ENCODE measurements at places on chromosomes 11 and 22.
A peak's percentile ranks its signal among the peaks of the same experiment; 100 is the strongest.

DNA sequence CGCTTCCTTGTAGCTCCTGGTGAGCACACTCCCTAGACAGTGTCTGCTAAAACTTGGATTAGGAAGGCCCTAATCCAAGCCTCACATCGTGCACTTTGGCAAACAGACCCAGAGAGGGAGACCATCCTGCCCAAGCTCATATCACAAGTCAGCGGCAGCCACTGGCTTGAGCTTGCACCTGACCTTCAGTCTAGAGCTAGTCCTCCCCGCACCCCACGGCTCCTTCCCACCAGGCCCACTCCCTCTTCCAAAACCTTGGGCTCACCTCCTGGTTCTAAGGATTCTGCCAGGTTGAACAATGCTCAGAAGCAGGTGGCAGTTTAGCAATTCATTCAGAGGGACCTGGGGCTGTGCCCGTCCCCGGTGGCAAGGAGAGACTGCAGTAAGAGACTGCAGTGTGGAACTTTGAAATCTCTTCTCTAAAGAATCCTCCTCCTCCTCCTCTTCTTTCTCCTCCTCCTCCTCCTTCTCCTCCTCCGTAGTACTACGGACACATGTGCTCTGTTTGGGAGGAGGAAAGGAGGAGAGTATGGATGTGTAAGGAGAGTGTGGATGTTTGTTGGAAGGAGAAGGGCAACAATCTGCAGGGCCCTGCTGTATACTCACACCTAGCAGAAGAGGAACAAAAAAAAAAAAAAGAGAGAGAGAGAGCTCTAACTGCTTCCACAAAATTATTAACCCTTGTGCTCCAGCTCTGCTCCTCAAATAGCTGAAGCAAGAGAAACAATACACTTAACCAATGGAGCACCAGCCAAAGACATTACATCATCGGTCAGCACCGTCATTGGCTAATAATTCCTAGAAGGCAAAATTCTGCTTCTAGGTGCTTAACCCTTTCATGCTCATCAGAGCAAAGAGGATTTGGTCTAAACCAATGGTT is 6.0 kb downstream of the SYN3 start:
- no peak for DNase-seq

DNA sequence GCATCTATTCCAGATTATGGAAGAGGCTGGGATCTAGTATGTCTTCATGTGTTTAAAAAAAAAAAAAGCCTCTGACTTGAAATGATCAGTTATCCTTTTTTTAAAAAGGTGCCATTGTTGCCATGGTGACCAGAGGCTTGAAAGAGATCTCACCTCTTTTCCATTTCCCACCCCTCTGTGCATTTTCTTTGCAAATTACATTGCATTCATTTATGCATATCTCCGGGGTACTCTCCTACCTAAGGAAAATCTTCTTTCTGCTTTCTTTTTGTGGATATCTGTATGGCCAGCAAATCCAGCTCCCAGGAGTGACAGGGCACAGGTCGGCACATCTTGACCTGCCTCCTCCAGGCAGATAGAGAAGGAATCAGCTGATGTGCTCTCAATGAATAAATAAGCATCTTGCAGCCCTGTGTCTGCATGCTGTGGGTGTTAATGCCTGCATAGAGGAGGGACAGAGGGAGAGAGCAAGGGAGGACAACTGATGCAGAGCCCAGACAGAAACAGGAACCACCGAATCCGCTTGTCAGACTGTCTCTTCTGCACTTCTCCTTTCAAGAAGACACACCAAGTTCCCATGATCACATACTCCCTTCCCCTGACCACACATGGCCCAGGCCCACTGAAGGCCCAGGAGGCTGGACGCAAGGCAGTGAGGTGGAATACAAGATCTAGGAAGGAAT is 50.9 kb downstream of the CWC15 start:
- DNase-seq = no peak

DNA sequence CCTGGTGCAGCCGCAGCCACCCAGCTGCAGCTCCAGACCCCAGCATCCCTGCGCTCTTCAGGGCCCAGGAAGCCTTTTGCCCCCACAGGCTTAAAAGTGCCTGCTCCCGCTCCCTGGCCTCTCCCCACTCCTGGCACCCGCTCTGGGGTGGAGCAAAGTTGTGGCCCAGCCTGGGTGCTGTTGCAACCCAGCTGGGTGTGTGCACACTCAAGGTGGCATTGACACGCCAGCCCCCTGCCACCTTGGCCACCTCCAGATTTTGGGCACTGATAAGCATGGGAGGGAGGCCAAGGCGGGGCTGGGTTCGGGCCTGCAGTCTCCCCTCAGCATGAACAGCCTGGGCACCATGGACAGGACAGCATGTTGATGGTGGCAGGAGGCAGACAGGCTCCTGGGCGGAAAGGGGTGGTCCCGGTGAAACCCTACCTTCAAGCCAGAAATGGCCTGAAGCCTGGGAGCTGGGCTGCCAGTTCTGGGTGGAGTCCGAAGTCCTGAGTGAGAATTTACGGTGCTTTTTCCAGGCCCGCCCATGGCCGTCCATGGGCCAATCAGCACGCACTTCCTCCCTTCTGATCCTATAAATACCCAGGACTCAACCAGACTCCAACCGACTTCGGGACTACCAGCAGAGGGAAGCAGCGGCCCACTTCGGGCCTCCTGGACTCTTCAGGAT is 23.6 kb upstream of the RNASEH2C start:
- peak; percentile 26 for DNase-seq

DNA sequence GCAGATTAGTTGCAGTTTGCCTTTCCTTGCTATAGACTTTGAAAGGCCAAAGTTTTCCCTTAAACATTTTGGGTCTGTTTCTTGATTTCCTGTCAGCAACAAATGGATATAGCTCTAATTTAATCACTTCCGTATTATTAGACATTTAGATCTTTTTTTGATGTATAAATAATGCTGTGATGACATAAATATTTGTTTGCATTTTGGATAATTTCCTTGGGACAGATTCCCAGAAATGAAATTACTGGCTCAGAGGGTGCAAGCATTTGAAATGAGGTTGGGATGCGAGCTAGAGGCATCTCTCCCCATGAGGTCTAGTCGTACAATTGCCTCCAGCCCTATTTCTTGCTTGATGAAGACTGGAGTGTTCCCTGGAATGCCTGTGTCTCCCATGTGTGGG is 94.2 kb downstream of the TBC1D22A start:
- DNase-seq = no peak

- no peak for DNase-seq
Observed at GRCh38 chr11:111718436-111718835, 47.8 kb downstream of the PPP2R1B start.

- peak; percentile 50 for DNase-seq
Observed at GRCh38 chr22:44702479-44703198, 635 bp downstream of the PRR5 start.

DNA sequence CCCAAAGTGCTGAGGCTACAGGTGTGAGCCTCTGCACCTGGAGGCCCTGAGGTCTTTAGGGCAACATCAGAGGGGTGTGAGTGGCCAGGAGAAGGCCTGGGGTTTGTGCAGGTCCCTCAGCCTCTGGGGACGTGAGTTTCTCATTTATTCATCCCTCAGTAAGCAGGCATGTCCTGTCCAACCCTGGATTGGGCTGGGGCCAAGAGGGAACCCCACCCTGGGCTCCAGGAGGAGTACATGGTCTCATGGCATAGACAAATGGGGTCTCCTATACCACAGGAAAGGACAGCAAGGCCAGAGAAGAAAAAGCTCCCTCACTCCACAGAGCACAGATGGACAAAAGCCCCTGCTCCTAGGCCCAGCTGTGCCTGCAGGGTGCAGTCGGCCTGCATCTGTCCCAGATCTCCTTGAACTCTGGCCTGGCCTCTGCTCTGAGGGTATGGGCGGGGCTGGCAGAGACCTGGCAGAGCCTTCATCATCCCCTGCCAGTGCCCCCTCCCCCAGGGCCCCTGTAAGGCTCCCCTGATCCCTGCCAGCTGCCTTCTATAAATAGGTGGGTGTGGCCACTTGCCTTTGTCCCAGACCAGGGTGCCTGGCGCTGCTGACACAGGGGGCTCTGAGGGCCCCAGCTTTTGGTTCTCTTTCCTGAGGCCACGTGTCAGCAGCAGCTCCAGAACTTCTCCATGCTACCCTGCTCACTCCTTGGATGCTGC is 34.6 kb downstream of the A4GALT start:
- DNase-seq = no peak

DNA sequence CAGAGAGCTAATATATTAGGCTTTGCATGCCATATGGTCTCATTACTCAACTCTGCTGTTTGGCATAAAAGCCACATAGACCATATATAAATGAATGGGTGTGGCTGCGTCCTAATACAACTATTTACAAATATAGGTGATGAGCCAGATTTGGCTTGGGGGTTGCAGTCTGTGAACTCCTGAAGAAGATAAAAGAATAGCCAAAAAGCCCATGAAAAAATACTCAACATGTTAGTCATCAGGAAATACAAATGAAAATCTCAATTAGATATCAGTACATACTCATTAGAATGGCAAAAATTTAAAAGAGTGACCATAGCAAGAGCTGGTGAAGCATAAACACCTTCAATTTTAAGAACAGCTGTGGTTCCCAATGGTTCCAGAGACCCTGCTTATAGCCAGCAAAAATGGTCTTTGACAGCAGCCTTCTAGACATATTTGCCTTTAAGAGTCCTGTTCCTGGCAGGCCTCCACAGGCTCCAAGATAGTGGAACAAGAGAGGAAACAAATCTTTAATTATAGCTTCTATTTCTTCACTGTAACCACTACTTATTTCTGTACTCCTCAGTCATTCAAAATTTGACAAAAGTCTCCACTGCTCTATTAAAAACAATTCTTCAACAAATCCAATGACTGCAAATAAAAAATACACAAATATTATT is 16.1 kb downstream of the C2CD3 start:
- no peak for DNase-seq

DNA sequence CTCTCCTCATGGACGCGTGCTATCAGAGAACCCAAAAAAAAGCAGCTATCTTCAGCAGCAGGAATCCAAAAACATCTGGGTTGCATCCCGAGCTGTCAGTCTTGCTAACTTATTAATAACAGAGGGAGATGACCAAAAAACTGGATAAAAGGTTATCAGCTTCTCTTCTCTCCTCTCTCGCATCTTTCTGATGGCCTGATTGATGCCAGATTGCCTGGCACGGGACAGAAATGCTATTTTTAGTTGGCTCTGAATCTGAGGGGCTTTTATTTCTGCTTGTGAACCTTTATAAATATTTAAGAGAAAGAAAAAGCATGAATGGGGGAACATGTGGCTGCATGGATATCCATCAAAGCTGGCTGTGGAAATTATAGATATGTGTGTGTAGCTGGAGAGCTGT is 230.3 kb downstream of the ETS1 start:
- DNase-seq = no peak

- DNase-seq = no peak
Observed at GRCh38 chr22:36608987-36609386, 80.0 kb upstream of the EIF3D start.

GRCh38 chr11:36693139-36693843 is 95.3 kb upstream of the RAG2 start:
- no peak for DNase-seq

DNA sequence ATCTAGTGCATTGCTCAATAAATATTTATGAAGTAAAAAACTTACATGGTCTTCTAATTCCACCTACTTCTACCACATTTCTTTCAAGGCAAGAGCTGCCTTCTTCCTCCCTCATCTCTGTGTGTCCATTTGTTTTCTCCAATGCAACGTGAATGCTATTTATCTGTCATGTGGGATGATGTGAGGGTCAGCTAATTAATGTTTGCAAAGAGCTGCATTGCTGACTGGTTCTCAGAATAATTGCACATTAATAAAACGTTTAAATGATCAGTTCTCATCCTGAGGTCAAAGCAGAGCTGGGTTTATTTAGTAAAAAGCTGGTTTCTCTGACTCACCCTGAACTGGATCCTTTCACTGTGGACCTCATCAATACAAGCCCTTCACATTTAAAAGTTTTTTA is 8.7 kb downstream of the TENM4 start:
- no peak for DNase-seq

DNA sequence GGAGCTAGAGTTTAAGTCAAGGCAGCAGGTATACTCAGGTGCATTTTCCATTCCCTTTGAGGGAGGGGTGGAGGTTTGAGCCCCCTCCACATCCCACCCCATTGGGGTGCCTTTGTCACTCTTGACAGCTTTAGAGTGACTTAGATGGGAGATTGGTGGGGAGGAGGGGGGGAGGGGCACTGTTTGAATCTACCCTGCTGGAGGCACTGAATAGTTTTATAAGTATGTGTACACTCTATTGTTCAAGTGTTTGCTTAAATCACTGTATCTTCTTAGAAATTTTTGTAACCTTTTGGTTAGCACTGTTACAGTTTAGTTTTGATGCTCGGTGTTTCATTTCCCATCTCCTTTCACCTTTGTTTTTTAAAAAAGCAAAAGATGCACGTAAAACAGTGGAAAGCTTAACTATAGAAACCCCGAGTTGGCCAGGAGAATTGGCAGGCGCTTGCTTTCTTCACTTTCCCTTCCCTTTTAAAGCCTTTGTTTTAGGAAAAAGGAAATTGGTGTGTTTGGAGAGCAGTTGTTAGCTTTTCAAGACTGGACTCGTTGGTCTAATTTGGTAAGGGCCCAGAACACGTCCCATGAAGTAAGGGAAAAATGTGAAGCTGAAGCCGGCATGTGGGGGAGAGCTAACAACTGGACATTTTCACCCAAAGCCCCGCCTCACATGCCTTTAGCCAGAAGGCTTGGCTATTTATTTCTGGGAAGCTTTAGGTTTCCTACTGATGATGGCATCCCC is 42.8 kb downstream of the TNRC6B start:
- DNase-seq = no peak

GRCh38 chr22:43889201-43889859 is 2.5 kb downstream of the PNPLA5 start:
- no peak for DNase-seq

GRCh38 chr11:111169367-111169766 is 76.2 kb upstream of the POU2AF2 start:
- no peak for DNase-seq

GRCh38 chr11:125649465-125650166 is 24.7 kb downstream of the CHEK1 start:
- no peak for DNase-seq

GRCh38 chr11:26011474-26011873 is 320.5 kb upstream of the ANO3 start:
- no peak for DNase-seq

DNA sequence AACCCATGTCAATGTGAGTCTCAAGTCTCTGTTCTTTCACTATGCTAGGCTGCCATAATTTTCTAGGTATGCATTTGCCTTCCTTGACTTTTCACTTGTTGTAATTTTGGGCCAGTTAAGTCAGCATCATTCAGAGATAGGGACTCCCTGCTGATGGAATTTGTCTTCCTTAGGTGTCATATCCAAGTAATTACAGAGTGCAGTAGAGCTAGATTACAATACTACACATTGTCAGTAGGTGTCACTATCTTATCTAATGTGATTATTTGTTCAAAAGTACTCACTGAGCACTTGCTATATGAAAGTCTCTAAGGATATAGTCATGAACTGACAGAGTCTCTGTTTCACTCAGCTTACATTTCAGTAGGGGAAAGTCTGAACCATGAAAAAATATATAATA is 25.0 kb upstream of the SYN3 start:
- no peak for DNase-seq

GRCh38 chr11:92811341-92811740 is 158.1 kb upstream of the MTNR1B start:
- DNase-seq = no peak

GRCh38 chr11:124749912-124750311 is 2.1 kb downstream of the VSIG2 start:
- DNase-seq = no peak
